ENCODE measurements at places on chromosomes 5 and 9. TPM values are rescaled to one million over a fixed set of nuclear protein-coding genes. Genes with fewer than 3 reads are reported as not detected.

LRRC70 gene
- 0.91 TPM for total RNA-seq

HAVCR2 gene
- total RNA-seq: not detected

KIAA0825 gene
- 1.2 TPM for total RNA-seq

NR3C1 gene
- 2.3 TPM for total RNA-seq

CCDC192 gene
- not detected for total RNA-seq

SPINK7 gene
- not detected for total RNA-seq

TMEM252 gene
- total RNA-seq: not detected

CCNJL gene
- total RNA-seq: 123 TPM

ADAMTSL1 gene
- total RNA-seq: 0.91 TPM

GFRA3 gene
- total RNA-seq: 1.1 TPM

CDH9 gene
- total RNA-seq: 3.6 TPM

DNA sequence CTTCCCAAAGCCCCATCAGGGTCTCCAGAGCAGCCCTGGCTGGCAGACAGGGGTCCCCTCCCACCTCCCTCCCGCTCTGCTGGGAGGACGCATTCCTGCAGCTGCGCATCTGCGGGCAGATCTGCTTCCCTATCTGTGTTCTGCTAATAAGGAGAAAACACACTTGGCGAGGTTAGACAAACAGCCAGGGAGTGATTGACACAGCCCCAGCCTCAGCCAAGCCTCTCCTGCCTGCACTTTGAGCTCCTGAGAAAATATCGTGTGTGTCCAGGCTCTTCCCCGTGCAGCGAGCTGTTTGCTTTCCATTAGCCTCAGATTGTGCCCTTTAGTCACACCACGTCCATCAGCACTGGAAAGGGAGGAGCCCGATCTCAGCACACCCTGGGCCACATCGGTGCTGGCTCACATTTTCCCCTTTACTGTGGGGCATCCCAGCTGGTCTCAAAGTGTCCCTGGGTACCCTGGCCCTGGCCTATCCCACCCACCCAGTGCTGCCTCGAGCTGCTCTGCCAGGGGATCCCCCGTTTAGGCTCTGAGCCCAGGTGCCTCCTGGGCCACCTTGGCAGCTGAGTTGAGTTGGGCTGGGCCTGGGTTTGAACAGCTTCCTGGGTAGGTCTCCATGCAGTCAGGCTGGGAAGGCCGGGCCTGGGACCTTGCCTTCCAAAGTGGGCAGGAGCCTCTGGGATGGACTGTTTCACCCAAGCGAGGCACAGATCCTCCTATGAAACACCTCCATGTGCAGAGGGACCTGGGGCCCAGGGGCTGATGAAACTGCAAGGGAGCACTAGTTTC lies 61.1 kb downstream of the BARX1 start:
- no peak for DNase-seq
- H3K27ac ChIP-seq: no peak overlapping the region
- H3K27me3 ChIP-seq: peaks cover 2% of the 10 kb centered on the region
- peaks cover 8% of the 10 kb centered on the region for H3K36me3 ChIP-seq
- no peaks in the 10 kb centered on the region for H3K4me1 ChIP-seq

DNA sequence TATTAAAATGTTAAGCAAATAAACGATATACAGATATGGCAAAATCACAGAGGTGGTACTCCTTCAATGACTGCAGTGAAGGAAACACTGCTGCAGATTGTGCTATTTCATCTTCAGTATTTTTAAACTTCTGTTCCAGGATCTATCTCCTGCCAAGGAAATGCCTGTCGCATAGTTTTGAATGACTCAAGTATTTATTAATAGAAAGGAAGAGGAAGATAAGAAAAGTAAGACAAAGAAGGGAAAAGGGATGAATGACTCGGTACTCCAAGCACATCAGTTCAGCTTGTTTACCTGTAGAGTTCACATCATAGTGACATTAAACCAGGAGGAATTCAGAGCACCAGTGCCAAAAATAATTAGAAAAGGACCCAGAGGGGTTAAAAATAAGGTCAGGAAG lies 5.1 kb upstream of the GPX8 start:
- peaks cover 6% of the 10 kb centered on the region for H3K36me3 ChIP-seq
- no peak overlapping the region for H3K27ac ChIP-seq
- H3K4me3 ChIP-seq: no peak overlapping the region
- DNase-seq: no peak
- H3K27me3 ChIP-seq: no peaks in the 10 kb centered on the region
- no peaks in the 10 kb centered on the region for H3K4me1 ChIP-seq

DNA sequence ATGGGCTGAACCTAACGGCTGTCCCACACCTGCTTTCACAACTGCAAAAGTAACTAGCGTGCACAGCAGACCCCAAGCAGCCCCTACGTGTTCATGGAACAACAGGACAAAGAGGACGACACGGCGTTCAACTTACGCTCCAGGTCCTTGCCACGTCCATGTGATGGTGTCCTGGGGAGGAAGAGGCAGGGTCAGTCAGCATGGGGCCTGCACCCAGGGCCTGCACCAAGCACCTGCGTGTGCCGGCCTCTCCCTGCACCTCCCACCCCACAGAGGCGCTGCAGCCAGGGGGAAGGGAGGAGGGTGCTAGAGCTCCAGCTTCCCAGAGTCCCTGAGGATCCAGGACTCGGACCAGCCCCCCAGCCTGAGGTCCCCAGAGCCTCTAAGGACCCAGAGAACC lies 35.6 kb upstream of the SLC6A3 start:
- DNase-seq: no peak
- no peak overlapping the region for H3K27ac ChIP-seq
- H3K36me3 ChIP-seq: no peaks in the 10 kb centered on the region
- no peak overlapping the region for H3K4me3 ChIP-seq
- peaks cover 7% of the 10 kb centered on the region for H3K27me3 ChIP-seq

DNA sequence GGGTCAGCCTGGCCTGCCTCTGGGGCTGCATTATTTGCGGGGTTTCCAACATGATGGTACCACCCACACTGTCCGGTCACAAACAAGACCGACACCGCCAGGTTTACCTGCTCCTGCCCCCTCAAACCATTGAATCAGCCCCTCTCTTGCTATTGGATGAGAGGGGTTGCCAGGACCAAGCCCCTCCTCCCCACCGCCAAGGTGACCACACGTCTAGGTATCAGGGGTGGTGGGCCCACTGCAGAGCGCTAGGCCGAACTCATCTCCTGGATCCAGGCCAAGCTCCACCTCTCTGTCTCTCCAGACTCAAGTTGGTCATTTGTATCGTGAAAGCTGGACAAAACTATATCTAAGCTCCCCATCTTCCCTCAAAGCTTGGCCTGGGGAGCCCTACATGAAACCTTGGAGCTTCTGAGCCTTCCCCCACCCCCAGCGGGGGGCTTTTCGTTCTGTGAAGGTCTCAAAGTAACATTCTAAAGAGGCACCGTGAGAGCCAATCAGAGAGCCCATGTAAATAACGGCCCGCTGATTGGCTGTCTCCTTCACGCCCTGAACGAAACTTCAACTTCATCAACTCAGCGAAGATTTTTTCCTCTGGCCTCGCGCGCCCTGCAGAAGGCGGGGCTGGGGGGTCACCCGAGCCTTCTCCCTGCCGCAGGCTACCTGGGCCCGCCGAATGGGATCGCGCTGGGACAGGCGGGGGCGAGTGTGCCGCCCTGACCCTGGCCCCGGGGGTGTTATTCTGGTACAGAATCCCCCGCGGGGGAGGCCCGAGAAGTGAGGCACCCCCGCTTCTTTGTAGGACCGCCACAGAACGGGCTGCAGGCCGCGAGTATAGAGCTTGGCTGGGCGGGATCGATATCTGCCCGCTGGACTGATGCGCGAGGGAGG lies 49.6 kb upstream of the PSD2 start:
- peak; percentile 78 for DNase-seq
- no peaks in the 10 kb centered on the region for H3K36me3 ChIP-seq
- H3K27ac ChIP-seq: peak overlapping the region; percentile 99
- peaks cover 60% of the 10 kb centered on the region for H3K4me1 ChIP-seq
- H3K27me3 ChIP-seq: peaks cover 39% of the 10 kb centered on the region

GRCh38 chr5:137486707-137487106 lies 12.4 kb downstream of the SPOCK1 start:
- no peaks in the 10 kb centered on the region for H3K4me1 ChIP-seq
- H3K27me3 ChIP-seq: no peaks in the 10 kb centered on the region
- no peaks in the 10 kb centered on the region for H3K36me3 ChIP-seq
- H3K4me3 ChIP-seq: no peak overlapping the region
- no peak for DNase-seq

DNA sequence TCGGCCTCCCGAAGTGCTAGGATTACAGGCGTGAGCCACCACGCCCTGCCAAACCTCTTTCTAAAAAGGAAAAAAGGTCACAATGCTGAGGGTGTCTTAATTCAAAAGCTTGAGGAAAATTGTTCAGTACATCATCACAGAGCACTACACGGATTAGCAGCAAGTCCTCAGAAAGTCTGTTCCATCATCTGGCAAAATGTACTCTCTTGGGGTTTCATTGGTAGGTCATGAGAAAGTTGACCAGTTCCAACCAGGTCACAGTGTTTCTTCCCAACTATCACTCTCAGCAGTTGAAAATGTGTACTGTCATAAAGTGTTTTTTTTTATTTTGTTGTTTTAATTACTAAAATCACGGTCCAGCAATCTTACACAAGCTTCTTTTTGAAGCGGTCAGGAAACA lies 299.6 kb downstream of the FBXL7 start:
- H3K27ac ChIP-seq: no peak overlapping the region
- DNase-seq: no peak
- peaks cover 2% of the 10 kb centered on the region for H3K27me3 ChIP-seq
- no peak overlapping the region for H3K4me3 ChIP-seq

DNA sequence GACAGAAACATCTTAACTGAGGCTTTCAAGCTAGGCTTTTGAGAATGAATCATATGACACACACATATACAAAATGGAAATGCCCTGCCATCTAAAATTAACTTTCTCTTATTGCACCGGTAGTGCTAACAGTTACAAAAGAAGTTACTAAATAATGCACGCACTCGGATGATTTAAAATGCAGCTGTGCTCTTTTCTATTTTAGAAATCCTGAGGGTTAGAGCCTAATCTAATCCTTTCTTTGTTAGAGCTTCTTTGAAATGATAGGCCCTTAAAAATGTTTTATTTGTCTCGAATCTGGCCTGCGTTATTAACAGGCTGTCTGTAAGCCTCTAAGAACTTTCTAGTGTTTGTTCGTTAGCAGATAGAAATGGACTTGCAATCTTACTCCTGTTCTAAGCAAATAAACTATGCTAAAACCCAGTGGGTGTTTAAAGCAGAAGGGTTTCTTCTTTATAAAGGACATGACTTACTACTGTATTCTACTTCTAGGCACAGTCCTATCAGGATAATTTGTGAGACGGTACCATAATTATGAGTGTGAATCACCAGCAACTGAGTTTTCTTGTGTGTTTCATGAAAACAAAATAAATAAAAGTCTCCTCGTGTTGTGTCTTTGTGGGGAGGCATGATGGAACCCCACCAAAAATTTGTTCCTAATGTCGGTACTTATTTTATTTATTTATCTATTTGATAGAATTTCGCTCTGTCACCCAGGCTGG lies 69.2 kb upstream of the MYO10 start:
- H3K36me3 ChIP-seq: no peaks in the 10 kb centered on the region
- H3K4me3 ChIP-seq: no peak overlapping the region
- H3K27ac ChIP-seq: no peak overlapping the region
- H3K27me3 ChIP-seq: peaks cover 3% of the 10 kb centered on the region
- H3K4me1 ChIP-seq: no peaks in the 10 kb centered on the region

DNA sequence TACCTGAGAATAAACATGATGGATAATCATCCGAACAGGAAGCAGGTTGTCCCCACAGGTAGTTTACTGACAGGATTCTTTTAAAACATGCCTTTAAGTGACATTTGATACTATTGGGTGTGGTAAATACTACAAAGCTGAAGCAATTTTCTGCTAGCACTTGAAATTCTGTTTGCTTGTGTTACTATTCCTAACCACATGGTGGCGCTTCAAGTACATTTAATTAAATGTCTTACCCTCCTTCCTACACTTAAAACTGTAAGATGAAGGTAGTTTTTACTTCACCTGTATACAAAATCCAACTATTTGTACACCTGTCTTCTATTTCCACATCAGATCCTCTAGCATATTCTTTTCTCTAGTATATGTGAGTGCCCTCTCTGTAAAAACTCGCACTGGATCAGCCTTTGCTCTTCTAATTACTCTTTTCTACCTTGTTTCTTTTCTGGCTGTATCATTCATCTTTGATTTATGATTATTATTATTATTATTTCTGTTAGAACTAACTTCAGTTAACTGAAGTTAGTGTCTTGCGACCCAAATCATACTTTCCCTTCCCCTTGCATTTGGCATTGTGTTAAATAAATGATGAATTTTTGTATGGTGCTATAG lies 18.4 kb downstream of the SLC25A46 start:
- no peak overlapping the region for H3K27ac ChIP-seq
- no peaks in the 10 kb centered on the region for H3K4me1 ChIP-seq
- DNase-seq: no peak
- no peak overlapping the region for H3K4me3 ChIP-seq
- no peaks in the 10 kb centered on the region for H3K36me3 ChIP-seq

DNA sequence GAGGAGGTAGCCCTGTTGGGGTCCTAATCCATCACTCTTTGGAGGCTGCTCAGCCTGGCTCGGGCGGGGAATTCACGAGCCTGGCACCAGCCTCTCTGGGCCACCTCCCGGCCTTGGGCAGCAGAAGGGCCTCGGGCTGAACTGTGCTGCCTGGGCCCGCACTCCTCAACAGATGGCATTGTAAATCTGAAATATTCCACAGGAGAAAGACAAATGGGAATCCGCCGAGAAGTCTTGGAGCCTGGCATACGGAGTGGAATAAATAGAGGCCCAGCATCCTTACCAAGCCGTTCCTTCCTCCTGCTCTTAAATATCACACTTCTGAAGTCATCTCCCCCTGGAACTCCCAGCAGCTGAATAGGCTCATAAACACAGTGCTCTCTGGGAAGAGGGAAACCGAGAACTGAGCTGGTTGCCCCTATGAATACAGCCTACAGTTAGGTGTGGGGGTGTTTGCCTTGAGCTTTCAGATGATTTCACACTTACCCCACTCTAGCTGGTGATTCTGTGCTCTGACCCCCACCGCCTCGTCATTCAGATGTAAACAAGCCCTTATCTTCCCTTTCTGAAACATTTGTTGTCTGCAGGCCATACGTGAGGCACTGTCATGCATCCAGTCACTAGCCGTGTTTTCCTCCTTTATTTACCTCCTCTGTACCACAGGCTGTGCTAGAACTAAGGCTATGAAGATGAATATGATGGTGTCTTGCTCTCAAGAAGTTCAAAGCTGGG lies 455.0 kb upstream of the CLINT1 start:
- DNase-seq: no peak
- peaks cover 7% of the 10 kb centered on the region for H3K4me1 ChIP-seq
- no peaks in the 10 kb centered on the region for H3K36me3 ChIP-seq
- H3K27ac ChIP-seq: no peak overlapping the region
- no peak overlapping the region for H3K4me3 ChIP-seq
- no peaks in the 10 kb centered on the region for H3K27me3 ChIP-seq

- H3K4me3 ChIP-seq: no peak overlapping the region
- no peaks in the 10 kb centered on the region for H3K4me1 ChIP-seq
- DNase-seq: no peak
- no peaks in the 10 kb centered on the region for H3K27me3 ChIP-seq
Measured at GRCh38 chr5:77498952-77499351, 6.8 kb upstream of the WDR41 start.

GRCh38 chr5:77893225-77893860 lies 117.2 kb upstream of the TBCA start:
- H3K27ac ChIP-seq: no peak overlapping the region
- no peaks in the 10 kb centered on the region for H3K36me3 ChIP-seq
- H3K4me1 ChIP-seq: no peaks in the 10 kb centered on the region

GRCh38 chr5:59709846-59710245 lies 183.7 kb downstream of the PDE4D start:
- peaks cover 10% of the 10 kb centered on the region for H3K4me1 ChIP-seq
- no peak overlapping the region for H3K4me3 ChIP-seq
- no peak overlapping the region for H3K27ac ChIP-seq
- H3K27me3 ChIP-seq: no peaks in the 10 kb centered on the region

All from glutamatergic neuron (in vitro differentiated cells).